ENCODE measurements at places on chromosomes 5 and 9.

- DNase-seq: no peak
Observed at GRCh38 chr5:55347786-55348185, 40.0 kb downstream of the MTREX start.

GRCh38 chr5:132325691-132326090, 31.5 kb downstream of the SLC22A4 start:
- no peak for DNase-seq

GRCh38 chr5:61120534-61120933, 41.7 kb downstream of the SMIM15 start:
- no peak for DNase-seq

DNA sequence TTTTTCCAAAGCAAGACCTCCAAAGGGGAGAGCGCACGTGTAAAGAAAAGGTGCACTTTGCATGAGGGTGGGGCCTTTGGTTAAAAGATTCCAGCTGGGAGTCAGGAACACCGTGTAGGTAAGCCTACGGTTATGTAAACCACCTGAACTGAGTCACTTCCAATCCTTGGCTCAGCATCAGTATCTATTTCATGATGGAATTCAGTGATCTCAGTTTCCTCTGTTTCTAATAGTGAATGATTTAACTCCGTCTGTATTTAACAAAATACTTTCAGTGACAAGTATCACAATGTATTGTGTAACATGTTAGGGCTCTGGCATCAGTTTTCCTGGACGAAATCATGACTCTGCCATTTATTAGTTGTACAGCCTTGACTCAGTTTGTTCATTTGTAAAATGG, 1.3 kb upstream of the SVEP1 start:
- DNase-seq: no peak

DNA sequence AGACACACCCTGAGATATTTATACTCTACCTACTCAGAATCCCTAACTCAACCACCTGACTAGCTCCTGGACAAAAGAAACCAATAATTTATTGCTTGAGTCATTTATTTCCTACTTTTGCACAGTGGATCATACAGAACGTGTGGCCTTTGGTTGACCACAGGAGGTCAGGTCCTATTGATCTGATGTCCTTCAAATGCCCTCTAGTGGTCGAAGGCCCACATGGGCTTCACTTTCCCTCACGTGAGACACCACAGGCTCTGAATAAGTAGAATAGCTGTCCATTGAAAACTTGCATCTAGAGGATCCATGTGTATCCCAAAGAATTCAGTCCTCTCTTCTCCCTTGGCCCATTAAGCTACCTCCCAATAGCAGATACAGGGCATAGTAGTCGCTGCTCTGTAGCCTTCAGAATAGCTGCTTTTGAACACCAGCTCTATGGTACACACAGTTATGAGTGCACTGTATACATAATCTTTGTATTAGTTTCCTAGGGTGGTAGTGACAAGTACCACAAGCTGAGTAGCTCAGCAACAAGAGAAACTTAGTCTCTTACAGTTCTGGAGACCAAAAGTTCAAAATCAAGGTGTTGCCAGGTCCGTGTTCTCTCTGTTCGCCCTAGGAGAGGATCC, 177.6 kb upstream of the SMARCA2 start:
- no peak for DNase-seq

DNA sequence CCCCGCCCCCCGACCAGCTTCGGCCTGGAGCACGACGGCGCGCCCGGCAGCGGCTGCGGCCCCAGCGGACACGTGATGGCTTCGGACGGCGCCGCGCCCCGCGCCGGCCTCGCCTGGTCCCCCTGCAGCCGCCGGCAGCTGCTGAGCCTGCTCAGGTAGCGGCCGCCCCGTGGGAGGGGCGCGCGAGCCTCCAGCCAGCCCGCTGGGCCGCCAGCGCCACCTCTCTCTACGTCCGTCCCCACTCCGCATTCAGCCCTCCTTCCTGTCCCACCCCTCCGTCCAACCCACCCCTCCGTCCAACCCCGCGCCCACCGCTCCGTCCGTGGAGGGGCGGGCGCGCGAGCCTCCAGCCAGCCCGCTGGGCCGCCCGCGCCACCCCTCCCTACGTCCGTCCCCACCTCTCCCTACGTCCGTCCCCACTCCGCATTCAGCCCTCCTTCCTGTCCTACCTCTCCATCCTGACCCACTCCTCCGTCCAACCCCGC, 6.5 kb downstream of the ADAMTS13 start:
- no peak for DNase-seq

GRCh38 chr9:106869458-106869857, 6.5 kb downstream of the ZNF462 start:
- DNase-seq: no peak

- no peak for DNase-seq
Observed at GRCh38 chr5:72402959-72403628, 82.9 kb downstream of the PTCD2 start.

DNA sequence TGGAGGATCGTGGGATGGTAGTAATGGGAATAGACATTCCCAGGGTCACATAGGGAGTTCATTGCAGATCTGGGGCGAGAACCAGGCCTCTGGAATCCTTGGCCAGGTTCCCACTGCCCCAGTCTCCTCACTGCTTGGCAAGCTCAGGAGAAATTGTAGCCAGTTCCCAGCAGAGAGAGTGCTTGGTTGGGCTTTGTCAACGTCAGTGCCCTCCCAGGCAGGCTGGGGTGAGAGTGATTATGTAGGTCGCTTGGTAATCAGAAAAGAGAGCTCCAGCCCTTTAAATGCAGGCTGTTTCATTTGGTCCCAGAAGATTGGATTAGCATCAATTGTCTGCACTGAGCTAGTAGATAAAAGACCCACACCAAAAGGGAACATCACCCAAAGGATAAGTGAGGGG, 51.8 kb upstream of the GALNT10 start:
- no peak for DNase-seq

DNA sequence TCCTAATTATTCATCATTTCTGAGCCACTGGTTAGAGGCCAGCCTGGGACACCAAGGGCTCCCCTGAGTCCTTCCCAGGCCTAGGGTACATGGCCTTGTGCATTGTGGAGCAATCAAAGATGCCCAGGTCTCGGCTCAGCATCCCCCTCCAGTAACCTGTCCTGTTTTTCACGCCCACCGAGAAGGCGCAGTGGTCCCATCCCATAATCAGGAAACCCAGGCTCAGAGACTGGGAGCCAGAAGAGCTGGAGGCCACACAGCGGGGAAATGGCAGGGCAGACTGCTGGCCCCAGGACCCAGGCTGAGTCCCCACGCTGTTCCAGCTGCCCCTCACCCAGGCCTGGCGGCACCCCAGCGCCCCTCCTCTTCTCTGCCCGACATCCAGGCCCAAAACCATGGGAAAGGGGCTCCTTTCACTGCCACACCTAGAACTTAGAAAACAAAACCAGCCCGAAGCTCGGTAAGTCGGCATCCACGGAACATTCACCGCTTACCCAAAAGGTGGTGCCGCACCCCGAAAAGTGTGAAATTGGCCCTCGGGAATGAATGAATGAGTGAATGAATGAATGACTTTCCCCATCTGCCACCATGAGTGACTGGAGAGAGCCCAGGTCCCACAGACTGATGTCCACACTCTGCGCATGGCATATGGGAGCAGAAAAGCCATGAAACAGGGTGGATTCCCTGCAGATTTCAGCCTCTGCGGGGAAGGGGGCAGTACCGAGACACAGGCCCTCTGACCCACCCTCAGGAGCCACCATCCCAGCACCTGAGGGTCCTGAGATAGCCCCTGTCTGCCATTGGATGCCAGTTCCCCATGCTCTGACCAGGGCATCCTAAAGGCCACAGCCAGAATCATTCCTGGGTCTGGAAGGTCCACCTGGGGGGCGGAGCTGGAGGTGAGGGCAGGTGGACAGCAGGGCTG, 132.5 kb downstream of the OLFM1 start:
- no peak for DNase-seq

GRCh38 chr5:129768735-129769134, 20.8 kb downstream of the MINAR2 start:
- DNase-seq: no peak

- DNase-seq: no peak
Observed at GRCh38 chr5:125198270-125198974, 452.0 kb upstream of the ZNF608 start.

DNA sequence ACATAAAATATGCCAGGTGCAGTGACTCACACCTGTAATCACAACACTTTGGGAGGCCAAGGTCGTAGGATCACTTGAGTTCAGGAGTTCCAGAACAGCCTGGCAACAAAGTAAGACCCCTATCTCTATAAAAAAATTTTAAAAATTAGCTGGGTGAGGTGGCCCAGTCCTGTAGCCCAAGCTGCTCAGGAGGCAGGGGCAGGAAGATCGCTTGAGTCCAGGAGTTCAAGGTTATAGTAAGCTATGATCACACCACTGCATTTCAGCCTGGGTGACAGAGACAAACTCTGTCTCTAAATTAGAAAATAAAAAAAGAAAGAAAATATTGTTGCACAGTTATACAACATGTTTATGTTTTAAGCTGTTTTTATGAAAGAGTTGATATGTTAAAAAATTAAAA, 6.8 kb downstream of the CENPK start:
- no peak for DNase-seq
